Fibroblast of skin of left biceps (primary cell): ENCODE measurements at places on chromosomes 1 and 21.
A peak's percentile ranks its signal among the peaks of the same experiment; 100 is the strongest.

- no peak for DNase-seq
Measured at GRCh38 chr1:3054474-3054873, 14.5 kb upstream of the PRDM16 start.

GRCh38 chr1:174982971-174983689 lies 16.6 kb upstream of the CACYBP start:
- DNase-seq: no peak

GRCh38 chr1:115326419-115326818 lies 11.6 kb downstream of the NGF start:
- DNase-seq: no peak

DNA sequence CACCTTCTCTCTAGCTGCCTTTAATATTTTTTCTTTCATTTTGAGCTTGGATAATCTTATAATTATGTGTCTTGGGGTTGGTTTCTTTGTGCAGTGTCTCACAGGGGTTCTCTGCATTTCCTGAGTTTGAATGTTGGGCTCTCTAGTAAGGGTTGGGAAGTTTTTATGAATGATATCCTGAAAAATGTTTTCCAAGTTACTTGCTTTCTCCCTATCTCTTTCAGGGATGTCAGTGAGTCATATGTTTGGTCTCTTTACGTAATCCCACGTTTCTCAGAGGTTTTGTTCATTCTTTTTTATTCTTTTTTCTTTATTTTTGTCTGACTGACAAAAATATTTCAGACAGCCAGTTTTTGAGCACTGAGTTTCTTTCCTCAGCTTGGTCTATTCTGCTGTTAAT lies 55.4 kb upstream of the CCDC190 start:
- DNase-seq: peak; percentile 30

- no peak for DNase-seq
Measured at GRCh38 chr1:59071289-59071688, 225.6 kb upstream of the FGGY start.

- no peak for DNase-seq
Measured at GRCh38 chr21:27292229-27292628, 325.3 kb upstream of the ADAMTS5 start.

- no peak for DNase-seq
Measured at GRCh38 chr1:9701665-9702064, 50.1 kb downstream of the PIK3CD start.

DNA sequence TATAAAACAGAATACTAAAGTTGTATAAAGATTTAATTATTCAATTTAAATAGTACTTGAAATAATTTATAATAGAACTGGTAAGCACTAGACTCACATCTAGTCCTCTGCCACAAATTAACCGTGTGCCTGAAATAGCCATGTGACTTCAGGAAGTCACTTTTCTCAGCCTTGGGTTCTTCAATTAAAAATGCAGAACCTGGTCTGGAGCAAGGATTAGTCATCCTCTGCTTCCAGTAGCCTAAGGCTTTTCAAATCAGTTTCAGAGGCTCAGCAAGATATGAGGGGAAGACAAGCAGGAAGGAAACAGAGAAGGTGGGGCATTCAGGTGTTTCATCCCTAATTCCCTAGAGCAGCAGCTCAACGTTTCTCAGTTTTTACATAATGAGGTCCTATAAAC lies 23.0 kb downstream of the DPH5 start:
- DNase-seq: no peak

GRCh38 chr1:204818998-204819397 lies 51.7 kb upstream of the NFASC start:
- DNase-seq: no peak

DNA sequence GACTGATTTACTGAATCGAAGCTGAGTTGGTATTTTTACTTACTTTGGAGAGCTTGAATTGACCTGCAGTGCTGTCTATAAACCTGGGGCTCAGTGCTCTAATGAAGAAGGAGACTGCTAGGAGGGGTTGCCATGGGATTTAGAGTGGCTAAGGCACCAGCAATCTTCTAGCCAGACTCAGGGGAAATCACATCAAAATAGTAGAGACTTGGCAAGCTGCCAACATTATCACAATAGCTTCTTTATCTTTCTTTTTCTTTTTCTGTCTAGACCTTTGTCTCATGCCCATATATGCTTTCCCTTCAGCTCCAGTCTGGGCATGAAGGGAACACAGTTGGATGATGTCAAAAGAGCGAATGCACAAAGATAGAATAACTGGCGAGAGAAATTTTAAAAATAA lies 301.1 kb upstream of the DPYD start:
- DNase-seq: no peak

GRCh38 chr1:47577303-47578025 lies 139.6 kb downstream of the FOXD2 start:
- no peak for DNase-seq

DNA sequence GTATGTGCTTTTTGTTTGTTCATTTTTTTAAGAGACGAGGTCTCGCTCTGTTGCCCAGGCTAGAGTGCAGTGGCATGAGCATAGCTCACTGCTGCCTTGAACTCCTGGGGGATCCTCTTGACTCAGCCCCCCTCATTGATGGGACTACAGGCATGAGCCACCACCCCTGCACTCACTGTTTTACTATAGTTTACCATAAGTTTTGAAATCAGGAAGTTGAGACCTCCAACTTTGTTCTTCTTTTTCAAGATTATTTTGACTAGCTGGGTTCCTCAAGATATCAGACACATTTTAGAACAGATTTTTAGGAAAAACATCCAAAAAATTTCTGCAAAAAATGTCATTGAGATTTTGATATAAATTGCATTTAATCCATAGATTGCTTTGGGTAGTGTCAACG lies 120.4 kb upstream of the FGGY start:
- no peak for DNase-seq

- no peak for DNase-seq
Measured at GRCh38 chr1:215023155-215023832, 59.2 kb upstream of the KCNK2 start.

DNA sequence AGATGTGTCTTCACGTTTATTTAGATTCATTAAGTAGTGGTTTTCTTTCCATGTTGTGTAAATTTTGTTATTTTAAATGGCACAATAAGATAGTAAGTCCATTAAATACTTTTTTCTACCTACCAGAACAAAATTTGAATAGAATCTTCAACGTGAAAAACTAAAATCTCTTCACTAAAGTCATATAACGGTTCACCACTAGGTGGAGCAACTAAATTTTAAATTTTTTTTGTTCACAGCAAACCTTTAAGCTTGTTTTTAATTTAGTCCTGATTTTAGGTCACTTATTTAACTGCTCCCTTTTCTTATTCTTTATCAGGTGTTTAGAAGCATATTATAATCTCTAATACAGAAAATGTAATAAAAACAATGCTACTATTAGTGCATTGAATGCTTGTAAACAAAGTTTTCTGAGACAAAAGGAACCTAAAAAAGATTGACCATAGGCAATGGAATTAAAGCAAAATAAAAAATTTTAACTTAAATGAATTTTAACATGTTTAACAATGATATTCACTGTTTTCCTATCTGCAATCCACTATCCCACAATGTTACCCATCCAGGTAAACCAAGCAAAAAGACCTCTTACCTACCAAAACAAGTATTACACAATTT lies 28.3 kb upstream of the PKN2 start:
- peak; percentile 5 for DNase-seq

DNA sequence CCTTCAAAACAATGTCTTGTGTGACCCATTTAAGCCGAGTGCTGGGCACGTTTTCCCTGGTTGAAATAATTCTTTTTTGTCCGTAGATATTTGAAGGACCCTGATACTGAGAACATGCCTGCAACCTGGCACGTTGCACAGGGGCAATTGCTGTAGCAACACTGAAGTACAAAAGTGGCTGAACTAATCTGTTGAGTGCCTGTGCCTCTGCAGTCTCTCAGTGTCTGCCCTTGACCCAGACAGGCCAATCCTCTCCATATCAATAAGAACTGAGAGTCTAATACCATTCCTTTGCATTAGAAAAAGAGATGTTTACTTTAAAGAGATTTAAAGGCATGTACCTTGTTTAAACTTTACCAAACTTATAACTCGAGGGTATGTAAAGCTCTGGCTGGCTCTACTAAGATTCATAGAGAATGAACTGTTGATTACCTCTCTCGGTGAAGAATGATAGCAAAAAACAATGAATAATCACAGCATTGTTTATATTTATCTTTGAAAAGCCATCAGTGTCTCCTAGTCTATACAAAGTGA lies 2.4 kb downstream of the GREM2 start:
- DNase-seq: no peak

DNA sequence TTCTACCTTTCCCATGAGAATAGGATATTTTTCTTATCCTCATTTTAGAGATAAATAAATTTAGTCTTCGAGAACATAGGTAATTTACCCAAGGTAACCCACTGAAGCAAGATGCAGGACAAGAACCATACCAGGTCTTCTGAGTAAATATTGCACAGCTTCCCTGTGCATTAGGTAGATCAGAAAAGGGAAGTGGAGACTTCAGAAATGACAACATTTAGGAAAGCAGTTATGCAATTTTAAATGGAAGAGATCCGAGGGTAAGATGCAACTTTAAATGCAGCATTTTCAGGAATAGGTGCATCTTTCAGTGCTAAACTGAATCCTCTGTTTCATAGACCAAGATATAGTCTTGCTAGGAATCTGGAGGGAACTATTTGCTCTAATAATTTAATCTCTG lies 206.4 kb upstream of the SGIP1 start:
- no peak for DNase-seq

DNA sequence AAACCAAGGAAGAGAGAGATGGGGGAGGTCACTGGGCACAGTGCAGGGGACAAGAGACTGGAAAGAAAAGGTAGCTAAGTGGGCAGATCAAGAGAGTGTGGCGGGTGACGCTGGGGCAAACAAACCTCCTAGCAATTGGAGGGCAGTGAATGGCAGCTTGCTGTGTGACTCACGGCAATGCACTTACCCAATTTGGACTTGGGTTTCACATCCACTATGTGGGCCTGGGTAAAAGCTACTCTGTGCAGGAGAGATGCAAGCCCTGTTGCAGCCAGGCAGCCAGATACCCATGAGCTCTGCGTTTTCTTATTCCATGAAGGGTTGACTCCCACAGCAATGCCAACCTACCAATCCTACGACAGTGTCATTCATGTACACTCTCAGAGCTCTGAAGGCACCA lies 9.5 kb downstream of the PLXNA2 start:
- no peak for DNase-seq

- no peak for DNase-seq
Measured at GRCh38 chr21:43930074-43930847, 65.2 kb downstream of the AGPAT3 start.

DNA sequence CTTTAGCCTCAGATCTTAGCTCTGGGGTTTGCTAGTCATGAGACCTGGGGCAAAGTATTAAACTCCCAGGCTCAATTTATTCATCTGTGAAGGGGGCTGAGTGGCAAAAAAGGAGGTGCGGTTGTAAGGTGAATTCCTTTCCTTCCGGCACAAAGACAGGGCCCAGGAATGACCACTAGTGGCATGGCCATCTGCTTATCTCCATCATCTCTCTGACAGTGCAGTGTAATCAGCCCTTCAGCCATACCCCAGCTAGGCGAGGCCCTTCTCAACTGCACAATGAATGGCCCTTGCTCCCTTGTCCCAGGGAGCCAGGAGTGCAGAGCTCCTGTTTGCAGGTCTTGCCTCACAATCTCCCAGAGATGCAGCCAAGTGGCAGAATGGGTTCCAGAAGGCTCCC lies 5.6 kb upstream of the SLC26A9 start:
- DNase-seq: no peak

DNA sequence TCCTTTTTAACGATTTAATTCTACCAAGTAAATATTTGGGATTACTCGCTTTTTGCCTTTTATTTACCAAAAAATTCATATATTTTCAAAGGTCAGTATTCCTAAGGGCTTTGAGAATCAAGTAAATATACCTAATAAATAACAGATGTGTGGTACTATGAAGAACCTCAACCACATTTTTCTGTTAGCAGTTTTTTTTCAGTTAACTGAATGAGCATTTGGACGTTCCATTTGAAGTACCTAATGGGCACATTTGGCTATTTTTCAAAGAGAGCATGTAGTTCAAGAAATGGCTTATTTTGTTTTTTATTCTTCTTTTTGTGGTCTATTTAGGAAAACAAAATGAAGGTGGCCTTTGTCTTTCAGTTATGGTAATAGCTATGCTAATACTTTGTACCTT lies 253.0 kb downstream of the GPR52 start:
- DNase-seq: peak; percentile 10

DNA sequence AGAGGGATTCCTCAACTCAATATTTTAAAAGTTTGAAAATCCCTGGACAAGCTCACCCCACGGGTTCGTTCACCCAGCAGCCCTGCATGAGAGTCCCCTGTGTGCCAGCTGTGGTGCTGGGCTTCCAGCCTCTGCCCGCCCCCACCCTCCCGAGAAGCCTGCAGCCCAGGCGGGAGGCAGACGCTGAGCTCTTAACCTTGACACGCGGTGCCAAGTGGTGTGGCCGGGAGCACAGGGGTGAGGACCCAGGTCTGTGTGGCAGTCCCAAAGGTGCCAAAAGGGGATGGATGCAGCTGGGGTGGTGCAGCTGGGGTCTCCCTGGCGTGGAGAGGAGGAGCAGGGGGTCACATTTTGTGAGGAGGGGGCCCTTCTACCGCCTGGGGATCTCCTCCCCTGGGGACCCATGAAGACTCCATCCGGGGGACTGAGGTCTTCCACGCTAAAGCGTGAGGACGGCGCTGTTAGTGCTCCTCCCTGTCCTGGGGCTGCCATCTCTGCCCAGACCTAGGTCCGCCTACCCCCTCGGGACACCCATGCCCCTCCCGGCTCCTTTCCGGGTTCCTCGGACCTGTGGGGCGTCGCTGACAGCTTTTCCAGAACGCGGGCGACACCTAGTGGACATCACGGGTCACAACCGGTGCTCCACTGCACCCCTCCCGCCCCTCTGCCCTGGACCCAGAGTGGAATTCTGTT lies 12.9 kb downstream of the PLA2G2F start:
- DNase-seq: peak; percentile 36

- peak; percentile 91 for DNase-seq
Measured at GRCh38 chr1:94648225-94649007, 106.9 kb upstream of the F3 start.

GRCh38 chr1:30750731-30751291 lies 6.8 kb downstream of the LAPTM5 start:
- DNase-seq: no peak

GRCh38 chr1:220572416-220572815 lies 44.5 kb downstream of the MARK1 start:
- no peak for DNase-seq

- DNase-seq: no peak
Measured at GRCh38 chr1:11602981-11603380, 51.2 kb downstream of the FBXO2 start.

DNA sequence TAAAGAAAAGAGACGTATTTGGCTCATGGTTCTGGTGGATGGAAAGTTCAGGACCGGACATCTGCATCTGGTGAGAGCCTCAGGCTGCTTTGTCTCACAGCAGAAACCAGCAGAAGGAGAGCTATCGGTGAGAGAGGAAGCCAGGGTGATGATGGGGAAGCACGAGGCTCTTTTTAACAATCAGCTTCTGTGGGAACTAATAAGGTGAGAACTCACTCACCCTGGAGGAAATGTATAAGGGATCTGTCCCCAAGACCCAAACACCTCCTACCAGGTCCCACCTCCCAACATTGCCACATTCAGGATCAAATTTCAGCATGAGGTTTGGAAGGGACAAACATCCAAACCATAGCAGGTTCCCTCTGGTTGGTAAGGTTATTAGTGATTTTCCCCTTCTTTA lies 32.8 kb downstream of the ASTN1 start:
- no peak for DNase-seq
